Activated naive CD4-positive, alpha-beta T cell treated with anti-CD3 and anti-CD28 coated beads, Interleukin-2, amount 10 ng/mL, durations not matched to agents 5 hours and 36 hours (primary cell): ENCODE measurements at places on chromosomes 5 and 9. TPM values are rescaled to one million over a fixed set of nuclear protein-coding genes. Genes with fewer than 3 reads are reported as not detected.

Gene PPWD1
- total RNA-seq, result 51.3 TPM

Gene ZNF879
- 7.3 TPM for total RNA-seq

Gene ZBTB34
- total RNA-seq, result 7.7 TPM

Gene PCDHB5
- total RNA-seq, result not detected

Gene KIAA0825
- 1.5 TPM for total RNA-seq

Gene GNA14
- not detected for total RNA-seq

Gene NPR3
- total RNA-seq, result not detected

Gene ECSCR
- total RNA-seq, result 0.58 TPM

Gene DUSP1
- 8.2 TPM for total RNA-seq

Gene CYLC2
- total RNA-seq, result not detected

Gene KCNN2
- total RNA-seq, result not detected

Gene TMEM174
- total RNA-seq, result not detected

Gene GCNT4
- 2.2 TPM for total RNA-seq

Gene ORM1
- total RNA-seq, result not detected

Gene NOXA1
- 1.0 TPM for total RNA-seq

Gene AGXT2
- not detected for total RNA-seq

Gene TRIM36
- total RNA-seq, result not detected

Gene RNF20
- 46.8 TPM for total RNA-seq

Gene INSL4
- total RNA-seq, result not detected

Gene CCNI2
- total RNA-seq, result 8.4 TPM

Gene RMRP
- total RNA-seq, result 11,936 TPM

Gene FAT2
- total RNA-seq, result not detected

Gene SHROOM1
- 0.91 TPM for total RNA-seq

Gene MCIDAS
- not detected for total RNA-seq

Gene SYK
- 0.35 TPM for total RNA-seq

Gene UGT3A1
- total RNA-seq, result not detected

Gene DOCK8
- 318 TPM for total RNA-seq

Gene SHOC1
- total RNA-seq, result not detected

Gene PCDHA13
- not detected for total RNA-seq

Gene MARCOL
- total RNA-seq, result not detected

Gene SLC25A48
- not detected for total RNA-seq

Gene HAPLN1
- total RNA-seq, result not detected

Gene TRIM14
- 90.0 TPM for total RNA-seq

Gene LCN12
- total RNA-seq, result 2.8 TPM

Gene CKMT2
- not detected for total RNA-seq

Gene IL7R
- 383 TPM for total RNA-seq

Gene ARL14EPL
- not detected for total RNA-seq

Gene ZNF483
- 2.8 TPM for total RNA-seq

Gene TMEM267
- 15.1 TPM for total RNA-seq
